SW480 (cell line): ENCODE measurements at places on chromosomes 2 and 18.
A peak's percentile ranks its signal among the peaks of the same experiment; 100 is the strongest.

DNA sequence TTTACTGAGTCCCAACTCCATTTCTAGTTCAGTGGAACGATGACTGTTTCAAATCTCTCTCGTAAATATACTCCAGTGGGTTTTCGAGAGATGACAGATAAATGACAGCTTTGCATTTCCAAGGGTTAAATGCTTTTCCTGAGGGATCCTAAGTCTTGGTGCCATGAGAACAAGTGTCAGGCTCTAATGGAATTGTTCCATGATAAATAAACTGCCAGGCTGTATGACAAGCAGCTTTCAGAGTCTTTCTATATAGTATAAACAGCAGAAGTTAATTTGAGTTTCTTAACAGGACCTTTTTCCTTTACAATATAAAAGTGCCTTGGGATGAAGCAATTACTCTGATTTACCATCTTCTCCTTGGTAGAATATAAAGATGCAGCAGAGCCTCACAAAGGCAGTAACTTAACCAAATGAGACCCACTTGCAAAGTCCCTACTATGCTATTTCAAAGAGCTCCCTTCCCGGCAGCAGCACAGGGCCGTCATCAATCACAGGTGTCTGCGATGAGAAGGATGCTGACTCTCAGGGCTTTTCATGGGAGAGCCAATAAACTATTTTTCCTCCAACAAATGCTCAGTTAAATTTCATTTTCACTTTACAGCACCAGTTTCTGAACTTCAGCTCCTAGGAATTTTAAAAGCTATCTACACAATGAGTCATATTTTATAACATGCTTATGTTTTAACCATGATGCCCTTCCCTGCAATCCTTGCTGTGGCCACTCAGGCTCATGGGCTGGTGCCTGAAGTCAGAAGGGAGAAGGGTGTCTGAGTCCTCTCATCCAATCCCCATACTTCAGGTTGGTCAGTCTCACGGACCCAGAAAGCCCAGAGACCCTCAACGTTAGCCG is 123.8 kb downstream of the AFF3 start:
- peak; percentile 67 for DNase-seq

- no peak for DNase-seq
Observed at GRCh38 chr2:151282401-151282800, 7.1 kb downstream of the NMI start.

- DNase-seq, result no peak
Observed at GRCh38 chr2:130916438-130916705, 79.7 kb downstream of the ARHGEF4 start.

DNA sequence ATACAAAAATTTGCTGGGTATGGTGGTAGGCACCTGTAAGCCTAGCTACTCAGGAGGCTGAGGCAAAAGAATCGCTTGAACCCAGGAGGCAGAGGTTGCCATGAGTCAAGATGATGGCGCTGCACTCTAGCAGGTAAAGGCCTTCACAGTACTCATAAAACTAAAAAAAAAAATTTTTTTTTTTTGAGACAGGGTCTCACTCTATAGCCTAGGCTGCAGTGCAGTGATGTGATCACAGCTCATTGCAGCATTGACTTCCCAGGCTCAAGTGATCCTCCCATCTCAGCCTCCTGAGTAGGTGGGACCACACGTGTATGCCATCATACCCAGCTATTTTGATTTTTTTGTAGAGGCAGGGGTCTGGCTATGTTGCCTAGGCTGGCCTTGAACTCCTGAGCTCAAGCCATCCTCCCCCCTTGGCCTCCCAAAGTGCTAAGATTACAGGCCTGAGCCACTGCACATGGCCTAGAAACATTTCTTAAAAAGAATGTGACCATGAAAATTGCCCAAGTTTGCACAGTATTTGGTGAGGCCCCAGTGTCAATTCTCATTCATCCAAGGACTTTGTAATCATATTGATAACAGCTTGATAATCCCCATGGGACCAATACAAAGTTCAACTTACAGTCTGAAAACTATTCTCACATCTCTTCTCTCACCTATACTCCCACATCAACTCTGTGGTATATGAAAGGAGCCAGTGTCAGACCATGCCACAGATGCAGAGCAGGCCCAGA is 64.2 kb upstream of the MYCN start:
- DNase-seq, result no peak

- DNase-seq, result no peak
Observed at GRCh38 chr2:21254170-21254965, 130.6 kb downstream of the TDRD15 start.

DNA sequence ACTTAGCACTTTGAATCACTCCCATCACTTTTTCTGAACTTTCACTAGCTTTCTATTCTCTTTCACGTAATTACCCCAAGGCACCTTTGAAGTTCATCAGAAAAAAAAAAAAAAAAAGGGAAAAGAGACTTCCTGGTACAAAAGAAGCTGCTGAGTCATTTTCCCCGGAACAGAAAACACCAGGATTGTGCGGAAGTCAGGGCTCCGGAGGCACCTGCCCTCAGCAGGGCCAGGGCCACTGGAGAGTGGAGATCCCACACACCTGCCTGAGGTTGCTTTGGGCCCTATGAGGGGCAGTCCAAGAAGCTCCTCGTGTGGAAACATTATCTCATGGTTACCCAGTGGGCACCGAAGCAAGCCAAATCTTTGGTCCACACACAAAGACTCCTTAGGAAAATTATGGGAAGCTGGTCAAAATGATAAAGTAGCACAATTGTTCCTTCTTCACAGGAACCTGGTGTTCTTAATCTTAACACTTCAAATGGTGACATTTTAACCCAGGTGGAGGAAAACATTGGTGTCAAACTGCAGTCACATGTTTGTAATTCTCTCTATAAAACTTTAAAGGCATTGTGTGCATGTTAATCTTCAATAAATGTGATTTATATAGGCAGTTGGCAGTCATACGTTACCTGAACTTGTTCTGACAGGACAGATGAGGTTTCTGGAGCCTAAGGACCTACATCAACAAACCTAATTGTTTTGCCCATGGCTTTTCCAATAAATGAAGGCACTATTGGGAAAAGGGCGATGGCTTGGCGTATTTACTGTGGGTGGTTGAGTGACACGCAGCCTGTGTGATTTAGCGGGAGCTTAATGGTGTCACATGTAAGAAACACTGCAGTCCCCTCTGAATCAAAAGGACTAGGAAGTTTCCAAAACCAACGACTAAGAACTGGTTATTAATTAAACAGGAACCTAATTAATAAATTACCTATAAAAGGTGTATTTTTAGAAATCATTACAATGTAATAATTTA is 23.4 kb upstream of the FAM110C start:
- DNase-seq, result peak; percentile 74

- no peak for DNase-seq
Observed at GRCh38 chr2:120907822-120908221, 172.2 kb downstream of the GLI2 start.

DNA sequence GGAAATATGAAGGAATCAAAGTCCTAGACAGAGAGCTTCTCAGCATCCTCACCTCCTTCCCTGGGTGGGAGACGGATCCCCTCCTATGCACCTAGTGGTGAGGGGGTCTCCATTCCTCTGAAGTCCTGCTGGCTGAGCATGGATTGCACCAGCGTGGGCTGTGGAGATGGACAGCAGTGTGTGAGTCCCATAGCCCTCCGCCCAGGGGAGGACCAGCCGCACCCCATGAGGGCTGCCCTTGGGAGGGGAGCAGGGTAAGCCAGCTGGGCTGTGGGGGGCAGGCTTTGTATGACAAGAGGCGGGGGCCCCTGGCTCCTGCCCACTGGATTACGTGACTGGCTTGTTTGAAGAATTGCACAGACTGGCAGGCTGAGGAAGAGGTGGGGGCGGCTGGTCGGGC is 768.2 kb downstream of the GALR1 start:
- no peak for DNase-seq

DNA sequence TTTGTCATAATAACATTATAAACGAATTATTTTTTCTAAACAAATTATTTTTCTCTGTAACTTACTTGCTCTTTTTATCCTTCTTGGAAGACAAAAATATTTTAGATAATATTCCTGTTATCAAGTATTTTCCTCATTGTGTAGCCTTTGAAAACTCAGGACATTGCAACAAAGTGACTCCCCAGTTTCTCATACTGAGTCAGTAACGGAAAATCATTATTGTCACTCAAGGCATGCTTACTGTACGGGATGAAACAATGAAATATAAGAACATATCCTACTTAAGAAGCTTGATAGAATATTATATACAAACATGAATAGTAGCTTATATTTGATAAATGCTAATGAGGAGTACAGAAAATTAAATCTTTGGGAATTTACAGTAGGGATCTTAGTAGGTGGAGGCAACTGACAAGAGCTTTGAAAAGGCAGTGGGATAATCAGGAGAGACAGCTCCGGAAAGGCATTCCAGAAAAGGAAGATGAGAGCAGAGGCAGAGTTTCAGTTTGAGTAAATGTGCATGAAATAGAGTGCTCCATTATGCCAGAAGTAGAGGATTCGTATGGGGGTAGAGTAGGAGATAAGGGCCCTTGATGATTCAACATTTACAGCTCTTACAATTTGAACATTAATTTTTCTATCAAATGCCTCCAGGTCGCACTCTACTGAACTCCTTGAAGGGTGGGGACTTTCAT is 14.0 kb upstream of the YES1 start:
- DNase-seq, result no peak

DNA sequence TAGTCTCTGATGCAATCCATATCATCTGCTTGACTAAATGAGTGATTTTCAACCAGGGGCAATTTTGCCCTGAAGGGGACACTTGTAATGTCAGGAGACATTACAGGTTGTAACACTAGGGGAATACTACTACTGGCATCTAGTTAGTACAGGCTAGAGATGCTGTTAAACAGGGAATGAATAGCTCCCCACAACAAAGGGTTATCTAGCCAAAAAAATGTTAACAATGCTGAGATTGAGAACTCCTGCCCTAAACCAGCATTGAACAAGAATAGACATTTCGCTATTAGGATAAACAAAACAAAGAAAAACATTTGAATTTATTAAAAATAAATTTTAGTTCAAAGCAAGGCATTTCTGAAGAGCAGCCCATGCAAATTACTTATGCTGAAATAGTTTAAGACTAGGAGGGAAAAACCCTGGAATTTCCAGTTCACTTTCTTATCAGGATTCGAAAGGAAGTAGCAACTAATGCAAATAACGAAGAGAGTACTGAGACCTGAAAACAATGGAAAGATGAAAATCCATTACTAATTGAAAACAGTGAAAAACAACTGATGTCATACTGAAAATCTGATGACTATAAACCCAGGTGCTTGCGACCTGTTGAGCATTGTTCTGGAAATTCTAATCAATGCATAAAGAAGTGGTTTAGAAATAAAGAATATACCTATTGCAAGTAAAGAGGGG is 53.1 kb downstream of the CAB39 start:
- DNase-seq, result peak; percentile 26

GRCh38 chr2:83826577-83826976 is 632.5 kb downstream of the SUCLG1 start:
- DNase-seq, result no peak

DNA sequence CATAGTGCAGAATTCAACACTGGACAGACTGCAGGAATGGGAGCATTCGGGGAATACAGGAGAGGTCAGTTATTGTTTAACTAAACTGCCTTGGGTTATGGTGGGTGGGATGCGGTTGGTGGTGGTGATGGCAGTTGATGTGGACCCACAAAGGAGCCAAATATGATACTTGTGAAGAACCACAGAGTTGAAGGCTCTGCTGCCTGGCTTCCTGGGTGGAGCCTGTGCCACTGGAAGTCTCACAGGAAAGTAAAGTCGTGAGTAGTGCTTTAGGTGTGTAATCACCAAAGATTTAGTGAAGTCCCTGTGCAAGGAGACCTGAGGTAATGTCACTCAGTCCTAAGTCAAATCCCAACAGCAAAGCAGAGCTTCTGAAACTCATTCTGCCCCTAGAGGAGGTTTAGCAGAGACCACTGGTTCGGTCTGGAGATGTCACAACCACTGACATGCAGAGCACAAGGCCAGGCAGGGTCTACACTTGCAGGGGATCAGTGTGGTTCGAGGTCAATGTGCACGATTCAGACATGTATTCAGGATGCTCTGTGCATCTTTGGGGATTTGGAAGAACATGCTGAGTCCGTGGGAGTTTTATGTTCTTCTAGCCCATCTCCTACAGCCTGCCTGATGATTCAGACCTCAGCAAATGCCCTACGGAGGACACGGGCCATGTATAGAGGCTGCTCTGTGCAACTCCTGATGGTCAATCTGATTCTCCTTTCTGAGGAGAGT is 1150.9 kb downstream of the RPIA start:
- DNase-seq, result no peak

DNA sequence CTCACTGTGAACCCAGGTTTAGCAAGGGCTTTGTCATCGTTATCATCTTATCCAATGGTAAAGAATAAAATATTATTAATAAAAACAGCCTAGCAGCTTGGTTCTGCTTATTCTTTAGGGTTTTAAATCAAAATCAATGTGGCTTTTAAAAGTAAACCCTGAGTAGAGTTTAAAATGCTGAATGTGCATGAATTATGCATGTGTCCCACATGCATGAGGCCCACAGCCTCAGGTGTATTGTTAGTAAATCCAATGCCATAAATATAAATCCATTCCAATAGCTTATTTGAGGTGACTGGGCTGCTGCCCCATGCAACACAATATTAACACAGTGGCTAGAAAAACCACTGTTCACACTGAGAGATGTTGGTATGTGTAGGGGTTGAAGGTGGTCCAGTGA is 254.1 kb downstream of the HNMT start:
- DNase-seq, result no peak

DNA sequence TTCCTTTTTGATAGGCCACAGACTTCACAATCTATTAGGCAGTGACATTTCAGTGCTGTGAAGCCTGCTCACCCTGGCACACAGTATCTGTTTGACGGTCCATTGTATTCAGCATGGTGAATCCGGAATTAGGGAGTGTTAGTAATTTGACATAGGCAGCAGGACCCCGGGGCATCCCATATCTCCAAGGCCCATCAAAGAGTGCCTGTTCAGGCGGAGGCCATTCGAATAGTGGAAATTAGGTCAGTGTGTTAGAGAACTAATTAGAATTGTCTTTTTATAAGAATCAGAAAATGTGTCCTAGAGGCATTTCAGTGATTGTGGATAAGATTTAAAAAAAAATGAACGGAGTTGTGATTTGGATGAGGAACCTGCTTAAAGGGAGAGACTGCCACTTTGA is 818.8 kb upstream of the SOX11 start:
- no peak for DNase-seq

DNA sequence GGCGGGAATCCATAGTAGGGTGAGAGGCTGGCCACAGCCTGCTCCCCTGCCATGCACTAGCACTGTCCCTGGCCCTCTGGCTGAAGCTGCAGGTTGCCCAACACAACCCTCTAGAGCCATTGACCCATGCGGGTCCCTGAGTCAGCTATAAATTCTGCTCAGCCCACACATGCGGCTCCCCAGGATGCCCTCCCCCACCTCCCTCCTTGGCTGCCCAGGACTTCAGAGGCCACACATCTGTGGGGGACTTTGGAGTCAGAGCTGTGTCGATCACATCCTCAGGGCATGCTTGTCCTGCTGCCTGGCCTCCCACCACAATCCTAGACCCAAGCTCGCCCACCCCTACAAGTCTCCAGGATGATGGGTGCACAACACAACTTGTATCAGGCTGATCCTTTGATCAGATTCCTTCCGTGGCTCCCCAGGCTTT is 97.0 kb downstream of the TFCP2L1 start:
- DNase-seq, result no peak

DNA sequence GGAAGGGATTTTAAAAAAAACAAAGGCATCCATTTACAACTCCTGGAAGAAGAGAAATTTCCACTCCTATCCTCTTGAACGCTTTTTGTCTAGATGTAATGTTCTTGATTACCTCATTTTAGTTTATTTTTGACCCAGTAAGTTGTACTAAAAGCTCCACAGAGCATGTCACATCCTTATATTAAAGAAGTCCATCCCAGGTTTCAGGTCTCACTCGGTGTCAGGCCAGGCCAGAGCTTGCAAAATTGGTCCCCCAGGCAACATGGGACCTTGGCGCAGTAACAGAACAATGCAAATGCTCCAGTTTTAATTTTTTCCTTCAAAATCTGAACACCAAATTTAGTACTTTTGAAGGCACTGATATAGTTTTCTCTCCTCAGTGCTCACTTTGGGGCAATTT is 218.4 kb upstream of the REV1 start:
- no peak for DNase-seq
